ENCODE measurements at places on chromosomes 5 and 9.

DNA sequence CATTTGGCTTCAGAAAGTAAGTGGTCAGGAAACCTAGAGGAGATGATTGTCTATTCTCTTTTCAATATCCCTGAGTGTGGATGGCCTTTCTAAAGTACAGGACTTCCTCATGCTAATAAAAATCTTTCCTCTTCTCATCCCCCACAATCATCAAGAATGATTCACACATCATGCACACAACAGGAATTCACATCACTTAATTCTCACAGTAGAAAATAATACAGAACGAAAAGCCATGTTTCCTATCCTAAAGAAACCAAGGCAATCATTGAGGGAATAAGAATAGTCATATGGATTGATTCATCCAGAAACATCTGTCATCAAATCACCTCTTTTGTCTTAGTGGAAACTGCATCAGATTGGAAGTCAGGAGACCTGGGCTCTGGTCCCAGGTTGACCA lies 203.1 kb upstream of the PIK3R1 start:
- no peak for DNase-seq

DNA sequence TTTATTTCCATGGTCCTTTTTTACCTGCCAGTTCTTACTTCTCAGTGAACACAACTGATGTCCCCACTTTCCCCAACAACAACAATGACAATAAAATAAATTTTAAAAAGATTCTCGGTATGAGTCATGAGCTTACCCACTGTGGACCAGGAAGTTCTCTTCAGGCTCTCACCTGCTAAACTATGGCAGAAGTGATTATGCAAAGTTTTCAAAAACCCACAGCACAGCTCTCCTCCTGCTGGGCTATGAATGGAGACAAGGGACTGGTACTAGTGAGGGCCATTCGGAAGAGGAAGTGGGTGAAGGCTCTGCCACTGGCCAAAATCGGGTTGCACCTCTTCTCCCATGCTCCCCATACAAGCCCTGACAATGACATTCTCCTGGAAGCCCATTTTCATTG lies 429.4 kb downstream of the PIK3R1 start:
- no peak for DNase-seq

DNA sequence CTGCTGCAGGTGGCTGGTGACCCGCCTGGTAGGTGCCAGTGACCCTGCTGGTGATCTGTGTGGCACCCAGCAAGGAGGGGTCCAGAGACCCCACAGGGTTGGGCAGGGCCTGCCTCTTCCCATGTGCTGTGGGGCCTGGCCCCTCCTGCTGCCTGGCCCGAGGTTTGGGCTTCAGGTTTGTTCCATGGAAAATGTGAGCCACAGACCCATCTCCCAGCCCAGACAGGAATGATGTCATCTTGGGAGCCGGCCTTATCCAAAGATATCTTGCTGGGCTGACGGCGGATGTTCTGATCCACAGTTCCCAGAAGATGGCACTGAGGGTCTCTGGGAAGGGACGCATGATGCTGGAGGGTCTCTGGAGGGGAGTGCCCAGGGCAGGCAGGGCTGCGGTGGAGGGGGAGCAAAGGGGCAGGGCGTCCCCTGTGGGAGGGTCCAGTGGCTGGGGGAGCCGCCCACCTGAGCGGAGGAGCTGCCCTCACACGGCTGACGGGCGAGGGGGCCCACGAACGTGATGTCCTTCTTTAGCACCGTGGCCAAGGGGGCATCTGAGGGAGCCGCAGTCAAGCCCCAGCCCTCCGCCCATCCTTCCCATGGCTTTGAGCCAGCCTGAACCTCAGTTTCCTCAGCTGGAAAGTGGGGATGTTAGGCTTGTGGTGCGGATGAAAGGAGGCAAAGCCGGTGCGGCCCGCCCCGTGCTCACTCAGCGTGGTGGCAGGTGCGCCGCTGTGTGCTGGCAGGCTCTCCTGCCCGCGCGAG lies 68.1 kb downstream of the COL5A1 start:
- DNase-seq = no peak

GRCh38 chr5:84028093-84028492 lies 307.4 kb upstream of the HAPLN1 start:
- DNase-seq = no peak

GRCh38 chr9:69234683-69235082 lies 60.6 kb downstream of the TJP2 start:
- no peak for DNase-seq

DNA sequence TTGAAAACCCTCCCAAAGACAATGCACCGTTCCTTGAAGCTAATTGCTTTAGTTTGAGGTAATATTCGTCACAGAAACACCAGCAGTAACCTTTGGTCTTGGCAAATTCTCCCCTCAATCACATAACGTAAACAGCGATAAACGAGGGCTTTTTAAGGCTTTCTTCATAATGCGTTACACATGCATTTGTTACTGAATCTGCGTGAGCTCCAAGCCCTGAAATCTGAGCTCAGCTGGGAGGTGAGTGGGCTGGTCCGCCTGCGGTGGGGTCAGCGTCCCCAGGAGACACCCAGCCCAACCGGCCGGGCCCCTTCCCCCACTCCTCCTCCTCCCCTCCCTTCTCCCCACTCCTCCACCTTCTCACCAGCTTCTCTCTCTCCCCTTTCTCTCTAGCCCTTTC lies 91.1 kb downstream of the BARX1 start:
- DNase-seq = no peak

DNA sequence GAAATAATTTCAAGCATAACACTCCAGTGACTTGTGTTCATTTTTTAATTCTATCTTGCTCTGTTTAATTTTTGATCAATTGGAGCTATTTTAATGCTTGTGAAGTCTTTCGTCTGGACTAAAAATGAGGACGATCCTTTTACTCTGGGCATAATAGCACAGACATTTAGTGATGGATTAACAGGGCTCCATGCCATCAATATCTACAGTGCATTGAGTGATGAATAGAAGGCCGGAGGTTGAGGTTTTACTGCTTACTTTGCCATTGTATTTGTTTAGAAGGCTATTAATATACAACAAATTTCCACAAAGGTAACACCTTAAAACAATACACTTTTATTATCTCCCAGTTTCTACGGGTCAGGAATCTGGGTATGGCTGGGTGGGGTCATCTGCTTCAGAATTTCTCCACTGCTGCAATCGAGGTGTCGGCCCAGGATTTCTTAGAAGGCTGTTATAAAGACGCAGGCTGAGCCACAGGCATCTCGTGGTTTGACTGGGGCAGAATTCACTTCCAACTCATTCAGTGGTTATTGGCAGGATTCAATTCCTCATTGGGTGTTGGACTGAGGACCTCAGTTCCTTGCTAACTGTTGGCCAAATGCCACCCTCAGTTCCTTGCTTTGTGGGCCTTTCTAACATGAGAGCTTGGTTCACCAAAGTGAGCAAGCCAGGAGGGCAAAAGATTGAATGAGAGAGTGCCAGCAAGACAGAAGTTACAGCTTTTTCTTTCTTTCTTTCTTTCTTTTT lies 265.4 kb upstream of the VLDLR start:
- no peak for DNase-seq

DNA sequence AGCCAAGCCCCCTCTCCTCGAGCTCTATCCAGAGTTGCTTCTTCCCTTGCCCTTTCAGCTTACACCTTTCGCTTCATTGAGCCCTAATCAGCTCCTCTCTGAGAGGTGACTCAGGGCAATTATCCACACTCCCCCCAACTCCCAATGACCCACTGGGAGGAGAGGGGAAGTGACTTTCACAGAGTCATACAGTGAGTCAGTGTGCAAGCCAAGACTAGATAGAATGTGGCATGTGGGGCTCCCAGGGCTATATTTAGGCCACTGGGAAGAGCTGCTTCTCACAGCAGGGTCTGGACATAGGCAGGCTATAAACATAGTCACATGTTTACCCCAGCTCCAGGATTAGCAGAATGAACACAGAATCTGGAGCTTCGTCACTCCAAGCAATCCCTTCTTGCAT lies 57.4 kb downstream of the NRG2 start:
- no peak for DNase-seq

GRCh38 chr9:87876708-87877107 lies 6.0 kb upstream of the SPATA31E1 start:
- DNase-seq = no peak

- DNase-seq = no peak
Measured at GRCh38 chr5:32307769-32308194, 5.0 kb downstream of the MTMR12 start.

DNA sequence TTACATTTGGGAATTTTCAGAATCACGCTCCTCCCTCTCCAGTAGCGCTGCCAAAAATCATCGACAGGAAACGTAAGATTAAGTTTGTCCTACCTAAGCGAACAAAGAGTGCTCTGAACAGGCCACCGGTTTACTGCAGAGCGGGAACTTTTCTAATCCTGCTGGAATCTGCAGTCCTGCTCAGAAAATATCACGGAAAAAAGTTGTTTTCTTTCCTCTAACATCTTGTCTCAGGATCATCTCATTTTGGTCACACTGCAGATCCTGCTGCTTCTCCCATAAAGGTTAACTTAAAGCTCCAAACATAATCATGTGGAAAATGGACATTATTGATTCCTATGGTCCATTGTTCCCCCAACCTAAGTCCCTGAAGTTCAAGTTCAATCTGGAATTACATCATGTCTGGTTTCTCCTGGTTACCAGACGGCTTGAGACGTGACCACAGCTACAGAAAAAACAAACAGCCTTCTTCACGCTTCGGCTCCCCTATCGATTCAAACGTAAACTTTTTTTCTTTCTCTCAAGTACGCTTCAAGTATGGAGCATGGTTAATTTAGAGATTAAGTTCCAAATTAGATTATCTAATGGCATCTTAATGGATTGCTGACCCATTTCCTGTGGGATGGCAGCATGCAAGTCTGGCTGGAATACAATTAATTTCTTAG lies 217.6 kb downstream of the NFIB start:
- DNase-seq = no peak

GRCh38 chr5:111453295-111453694 lies 59.0 kb downstream of the STARD4 start:
- no peak for DNase-seq

DNA sequence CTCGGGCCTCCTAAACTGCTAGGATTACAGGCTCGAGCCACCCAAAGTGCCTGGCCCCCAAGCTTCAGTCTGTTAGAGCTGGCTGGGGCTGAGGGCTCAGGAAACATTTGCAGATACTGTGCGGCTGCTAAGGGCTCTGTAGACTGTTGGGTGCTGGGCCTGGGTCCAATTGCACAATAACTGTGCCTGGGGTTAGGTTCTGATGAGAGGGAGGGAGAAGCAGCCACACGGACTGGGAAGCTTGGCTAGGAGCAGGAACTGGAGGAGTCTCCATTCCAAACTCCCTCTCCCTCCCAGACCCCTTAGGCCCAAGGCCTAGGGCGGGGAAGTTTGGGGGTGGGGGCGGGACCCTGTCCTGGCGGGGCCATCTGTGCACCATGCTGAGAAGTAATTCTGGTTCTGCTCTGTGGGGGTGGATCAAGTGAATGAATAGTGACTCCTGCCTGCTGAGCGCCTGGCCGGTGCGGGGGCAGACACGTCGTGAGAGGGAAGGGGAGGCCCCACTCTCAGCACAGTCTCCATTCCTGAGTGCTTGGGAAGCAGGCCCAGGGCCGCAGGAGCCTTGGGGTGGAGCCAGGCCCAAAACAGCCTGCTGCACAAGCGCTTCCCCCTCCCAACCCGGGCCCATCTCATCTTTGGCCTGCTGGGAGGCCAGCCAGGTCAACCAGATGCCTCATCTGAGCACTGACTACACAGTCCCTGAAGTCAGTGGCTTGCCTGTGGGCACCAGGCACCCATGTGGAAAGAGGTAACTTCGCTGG lies 1.5 kb downstream of the ASS1 start:
- no peak for DNase-seq

DNA sequence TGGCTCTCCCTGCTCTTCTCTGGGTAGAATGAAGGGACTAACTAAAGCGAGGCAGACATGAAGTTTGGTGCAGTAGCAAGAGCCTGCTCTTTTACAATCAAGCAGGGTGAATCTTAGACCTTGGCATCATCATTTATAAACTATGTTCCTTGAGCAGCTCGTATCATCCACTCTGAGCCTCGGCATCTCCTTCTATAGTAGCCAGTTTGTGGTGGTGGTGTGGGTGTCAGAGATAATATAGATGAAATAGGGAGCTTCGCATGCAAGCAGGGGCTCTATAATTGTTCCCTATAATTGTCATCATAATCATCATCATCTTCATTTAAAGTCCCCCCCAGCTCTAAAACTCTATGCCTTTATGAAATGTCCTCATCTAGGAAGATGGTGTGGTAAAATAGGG lies 72.5 kb upstream of the SAP30L start:
- no peak for DNase-seq

DNA sequence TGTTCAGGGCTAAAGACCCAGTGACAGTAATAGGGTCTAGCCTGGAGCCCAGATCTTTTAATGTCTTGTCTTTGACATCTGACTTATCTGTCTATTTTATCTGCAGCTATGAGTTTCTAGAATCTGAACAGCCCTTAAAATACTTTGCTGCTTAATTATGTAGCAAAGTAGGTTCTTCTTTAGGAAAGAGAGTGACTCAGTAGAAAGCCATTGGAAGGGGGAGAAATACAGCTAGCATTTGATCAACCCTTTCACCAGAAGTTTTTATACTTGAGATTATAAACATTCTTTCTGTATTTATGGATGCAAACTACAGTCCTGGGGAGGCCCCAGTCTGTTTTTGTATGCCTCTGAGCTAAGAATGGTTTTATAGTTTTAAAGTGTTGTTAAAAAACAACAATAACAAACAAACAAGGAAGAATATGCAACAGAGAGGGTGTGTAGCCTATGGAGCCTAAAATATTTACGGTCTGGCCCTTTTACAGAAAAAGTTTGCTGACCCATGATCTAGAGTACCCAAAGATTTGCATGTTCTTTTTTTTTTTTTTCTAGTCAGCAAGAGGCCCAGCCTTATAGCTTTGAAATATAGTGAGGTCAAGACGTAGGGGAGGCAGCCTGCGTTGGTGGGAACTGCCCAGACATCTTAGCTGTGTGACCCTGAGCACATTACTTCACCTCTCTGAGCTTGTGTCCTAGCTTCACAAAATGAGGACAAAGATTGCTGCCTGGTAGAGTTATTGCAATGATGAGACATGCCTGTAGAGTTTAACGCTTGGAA lies 9.7 kb downstream of the GSN start:
- no peak for DNase-seq

GRCh38 chr5:179895861-179896260 lies 11.8 kb downstream of the TBC1D9B start:
- DNase-seq = no peak

- DNase-seq = no peak
Measured at GRCh38 chr9:470552-471194, 256.0 kb downstream of the DOCK8 start.

DNA sequence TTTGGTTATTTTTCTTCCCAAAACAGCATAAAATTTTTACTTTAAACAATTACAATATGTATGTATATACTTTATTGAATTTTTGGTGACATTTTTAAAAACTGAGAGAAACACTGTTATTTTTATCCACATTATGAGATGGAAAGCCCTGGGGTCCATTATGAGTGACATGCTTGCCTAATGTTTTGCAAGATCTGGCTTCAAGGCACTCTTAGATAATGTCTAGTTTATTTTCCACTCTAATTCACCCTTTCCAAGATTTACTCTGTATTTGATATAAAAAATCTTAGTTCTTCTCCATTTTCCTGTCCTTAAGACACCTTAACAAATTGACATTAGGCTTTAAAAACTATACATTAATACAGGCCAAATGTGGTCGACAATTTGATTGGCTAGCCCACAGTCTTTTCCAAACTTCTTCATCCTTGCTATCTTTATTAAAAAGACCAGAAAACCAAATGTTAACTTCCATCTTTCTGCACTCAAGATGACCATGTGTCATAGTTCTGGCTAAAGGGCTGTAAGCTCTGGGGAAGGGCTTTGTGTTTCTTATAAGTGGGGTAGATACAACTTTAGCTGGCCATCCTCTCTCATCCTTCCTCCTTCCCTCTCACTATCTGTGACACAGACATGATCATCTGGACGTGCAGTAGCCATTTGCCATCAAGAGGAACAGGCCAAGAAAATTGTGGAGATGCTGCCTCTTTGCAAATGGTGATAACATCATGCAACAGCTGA lies 561.1 kb downstream of the PDE4D start:
- no peak for DNase-seq

Measured in amygdala (tissue), 56 donors.